ENCODE measurements at places on chromosomes 2 and 18. TPM values are rescaled to one million over a fixed set of nuclear protein-coding genes. Genes with fewer than 3 reads are reported as not detected.

DNA sequence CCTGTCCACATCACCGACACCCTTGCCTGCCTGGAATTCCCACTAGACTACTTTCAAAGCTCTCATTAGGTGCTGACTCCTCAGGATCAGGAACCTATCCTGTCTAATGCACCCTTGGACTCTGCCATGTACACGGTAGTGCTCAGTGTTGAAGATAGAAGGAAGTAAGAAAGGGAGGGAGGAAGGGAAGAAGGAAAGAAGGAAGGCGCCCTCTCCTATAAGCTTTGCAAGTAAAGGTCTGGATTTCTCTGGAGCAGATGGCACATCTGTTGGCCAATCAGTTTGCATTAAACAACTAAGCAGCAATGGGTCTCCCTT, 45.3 kb downstream of the SCTR start:
- no peak for DNase-seq
- no peak overlapping the region for H3K27ac ChIP-seq
- H3K4me1 ChIP-seq, result no peaks in the 10 kb centered on the region
- no peak overlapping the region for H3K4me3 ChIP-seq

- no peaks in the 10 kb centered on the region for H3K36me3 ChIP-seq
- no peak for DNase-seq
- no peak overlapping the region for H3K4me3 ChIP-seq
- H3K27ac ChIP-seq, result no peak overlapping the region
Observed at GRCh38 chr2:128809259-128809636, 490.6 kb upstream of the HS6ST1 start.

DNA sequence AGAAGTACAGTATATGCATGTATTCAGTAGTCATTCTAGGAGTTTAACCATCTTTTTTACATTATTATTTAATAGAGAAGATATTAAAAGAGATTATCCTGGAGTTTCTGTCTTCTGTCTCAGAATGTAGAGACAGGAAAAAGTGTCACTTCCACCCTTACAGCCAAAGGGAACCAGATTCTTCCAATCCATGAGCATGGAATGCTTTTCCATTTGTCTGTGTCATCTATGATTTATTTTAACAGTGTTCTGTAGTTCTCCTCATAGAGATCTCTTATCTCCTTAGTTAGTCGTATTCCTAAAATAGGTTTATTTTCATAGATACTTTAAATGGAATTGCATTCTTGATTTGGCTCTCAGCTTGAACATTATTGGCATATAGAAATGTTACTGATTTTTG, 959.5 kb upstream of the PIK3C3 start:
- no peaks in the 10 kb centered on the region for H3K27me3 ChIP-seq
- H3K4me1 ChIP-seq, result no peaks in the 10 kb centered on the region
- no peak for DNase-seq
- no peak overlapping the region for H3K27ac ChIP-seq
- H3K4me3 ChIP-seq, result no peak overlapping the region

- no peaks in the 10 kb centered on the region for H3K36me3 ChIP-seq
- DNase-seq, result no peak
- H3K27ac ChIP-seq, result no peak overlapping the region
- no peaks in the 10 kb centered on the region for H3K27me3 ChIP-seq
- no peak overlapping the region for H3K4me3 ChIP-seq
- H3K4me1 ChIP-seq, result no peaks in the 10 kb centered on the region
Observed at GRCh38 chr18:27839141-27839540, 337.8 kb downstream of the CDH2 start.

DNA sequence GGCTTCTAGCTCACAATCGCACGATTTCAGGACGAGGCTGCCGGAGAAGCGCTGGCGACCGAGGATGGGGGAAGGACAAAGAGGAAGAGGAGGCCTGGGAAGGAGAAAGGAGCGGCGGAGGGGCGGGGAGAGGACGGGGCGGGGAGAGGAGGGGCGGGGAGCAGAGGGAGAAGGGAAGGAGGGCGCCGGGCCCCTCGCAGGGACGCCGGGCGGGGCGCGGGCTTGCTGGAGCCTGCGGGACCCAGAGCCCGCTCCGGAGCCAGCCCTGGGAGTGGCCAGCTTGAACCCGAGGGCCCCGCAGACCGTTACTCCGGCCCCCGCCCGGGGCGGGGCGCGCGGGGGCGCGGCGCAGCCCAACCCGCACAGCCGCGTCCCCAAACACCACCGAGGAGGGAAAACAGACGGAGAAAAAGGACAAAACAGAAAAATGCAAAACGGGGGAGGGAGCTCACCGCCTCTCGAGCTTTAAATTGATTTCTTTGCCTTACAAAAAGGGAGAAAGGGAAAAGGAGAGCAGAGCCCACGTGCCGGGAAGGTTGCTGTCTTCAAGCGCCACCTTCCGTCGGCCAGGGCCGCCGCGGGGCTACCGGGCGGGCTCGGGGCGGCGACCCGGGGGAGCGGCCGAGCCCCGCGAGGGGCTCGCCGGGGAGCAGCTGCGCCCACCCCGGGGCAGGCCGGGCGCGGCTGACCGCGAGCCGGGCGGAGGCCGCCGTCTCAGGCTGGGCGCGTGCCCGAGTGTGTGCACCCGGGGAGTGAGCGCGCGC, 781 bp upstream of the SOX11 start:
- peak overlapping the region; percentile 99 for H3K4me3 ChIP-seq
- peaks cover 21% of the 10 kb centered on the region for H3K27me3 ChIP-seq
- H3K27ac ChIP-seq, result peak overlapping the region; percentile 91
- DNase-seq, result peak; percentile 76
- peaks cover 27% of the 10 kb centered on the region for H3K4me1 ChIP-seq
- peaks cover 17% of the 10 kb centered on the region for H3K36me3 ChIP-seq

GRCh38 chr2:231250146-231250545, 51.7 kb downstream of the ARMC9 start:
- no peak overlapping the region for H3K27ac ChIP-seq
- H3K4me3 ChIP-seq, result no peak overlapping the region
- no peak for DNase-seq
- H3K36me3 ChIP-seq, result peaks cover 14% of the 10 kb centered on the region
- peaks cover 4% of the 10 kb centered on the region for H3K4me1 ChIP-seq
- H3K27me3 ChIP-seq, result no peaks in the 10 kb centered on the region

DNA sequence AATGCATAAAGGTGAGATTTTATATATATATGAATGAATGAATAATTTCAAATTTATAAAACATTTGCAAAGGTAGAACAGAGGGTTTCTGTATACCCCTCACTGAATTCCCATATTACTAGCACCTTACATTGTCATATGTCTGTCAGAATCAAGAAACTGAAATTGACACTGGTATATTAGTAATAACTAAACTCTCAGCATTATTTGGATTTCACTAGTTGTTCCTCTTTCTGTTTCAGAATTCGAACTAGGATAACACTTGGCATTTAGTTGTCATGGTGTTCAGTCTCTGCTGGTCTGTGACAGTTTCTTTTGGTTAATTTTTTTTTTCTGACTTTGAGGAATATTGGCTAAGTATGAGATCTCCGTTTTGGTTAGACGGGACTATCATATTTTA, 275.9 kb downstream of the DCC start:
- H3K4me3 ChIP-seq, result no peak overlapping the region
- no peaks in the 10 kb centered on the region for H3K4me1 ChIP-seq
- DNase-seq, result no peak
- H3K27ac ChIP-seq, result no peak overlapping the region

CFAP53 gene
- 0.56 TPM for total RNA-seq

Data from endothelial cell (in vitro differentiated cells).